ENCODE measurements at places on chromosomes 12 and 14.
A peak's percentile ranks its signal among the peaks of the same experiment; 100 is the strongest.

- no peak for DNase-seq
These were observed 394 bp upstream of the AMIGO2 start for GRCh38 chr12:47079981-47080724.

DNA sequence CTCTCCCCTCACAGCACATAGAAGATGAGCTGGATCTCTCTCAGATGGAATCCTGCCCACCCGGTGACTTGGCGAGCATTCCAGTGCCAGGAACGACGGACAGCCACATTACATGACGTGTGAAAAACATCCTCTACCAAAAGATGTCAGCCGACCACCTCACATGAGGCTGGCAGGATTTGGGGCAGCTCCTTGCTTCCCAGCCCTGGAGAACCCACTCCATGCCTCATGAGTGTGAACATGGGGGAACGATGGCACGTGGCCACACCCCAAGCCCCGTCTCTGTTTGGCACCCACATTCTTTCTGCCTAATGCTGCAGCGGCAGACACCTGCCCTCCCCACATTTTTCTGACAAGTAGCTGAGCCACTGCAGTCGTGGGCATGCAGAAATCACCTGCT is 202.5 kb downstream of the CALM1 start:
- DNase-seq = no peak

GRCh38 chr12:49451468-49452259 is 84.4 kb downstream of the SPATS2 start:
- DNase-seq = no peak

DNA sequence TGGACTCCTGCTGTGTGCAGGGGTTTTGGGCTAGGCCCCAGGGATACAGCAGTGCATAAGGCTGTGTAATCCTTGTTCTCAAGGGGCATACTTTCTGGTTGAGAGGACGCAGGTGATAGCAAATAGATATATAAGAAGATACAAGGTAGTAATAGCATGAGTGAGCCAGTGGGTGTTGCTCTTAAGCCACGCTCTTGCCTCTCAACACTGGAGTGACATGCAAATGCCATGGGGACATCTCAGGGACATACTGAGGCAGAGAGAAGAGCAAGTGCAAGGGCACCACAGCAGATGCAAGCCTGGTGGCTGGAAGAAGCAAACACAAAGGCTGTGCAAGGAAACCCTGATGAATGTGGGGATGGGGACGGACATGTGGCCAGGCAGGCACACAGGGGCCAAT is 223.3 kb downstream of the CHST11 start:
- no peak for DNase-seq

GRCh38 chr12:58966939-58967338 is 46.6 kb upstream of the LRIG3 start:
- no peak for DNase-seq

DNA sequence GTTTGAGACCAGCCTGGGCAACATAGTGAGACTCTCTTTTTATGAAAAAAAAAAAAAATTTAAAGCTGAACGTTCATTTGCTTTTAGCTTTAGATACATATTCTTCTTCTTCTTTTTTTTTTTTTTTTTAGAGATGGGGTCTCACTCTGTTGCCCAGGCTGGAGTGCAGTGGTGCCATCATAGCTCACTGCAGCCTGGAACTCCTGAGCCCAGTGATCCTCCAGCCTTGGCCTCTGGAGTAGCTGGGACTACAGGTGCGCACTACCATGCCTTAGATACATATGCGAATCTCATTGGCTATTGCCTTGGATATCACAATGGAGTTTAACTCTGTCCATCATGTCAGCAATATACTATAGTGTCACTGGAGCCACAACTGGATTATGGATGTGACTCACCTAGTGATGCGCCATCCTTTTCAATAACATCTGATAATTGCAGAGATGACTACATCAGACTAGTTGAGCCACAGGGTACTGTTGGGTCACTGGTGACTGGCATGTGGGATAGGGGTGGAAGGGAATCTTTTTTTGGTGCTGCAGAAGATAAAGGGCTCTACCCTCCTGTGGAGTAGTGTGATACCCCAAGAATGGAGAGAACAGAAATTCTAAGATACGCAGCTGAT is 2.7 kb upstream of the ADIPOR2 start:
- DNase-seq = no peak

DNA sequence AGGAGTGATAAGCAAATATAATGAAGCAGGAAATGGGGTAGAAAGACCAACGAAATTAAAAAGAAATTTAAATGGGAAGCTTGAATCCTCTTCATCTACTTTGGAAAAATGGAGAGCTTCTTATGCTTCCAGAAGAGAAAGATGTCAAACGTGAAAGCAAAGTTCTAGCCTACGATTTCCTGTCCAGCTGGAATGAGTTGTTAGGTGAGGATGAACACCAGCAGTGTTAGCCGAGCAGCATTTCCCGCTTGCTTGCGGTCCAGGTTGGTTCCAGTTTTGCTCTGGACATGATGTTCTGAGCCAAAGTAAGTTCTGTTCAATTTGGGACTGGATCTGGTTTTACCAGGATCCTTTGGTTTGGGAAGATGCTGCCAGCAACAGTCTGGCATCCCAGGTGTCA is 78.9 kb downstream of the DACT1 start:
- DNase-seq = no peak

- no peak for DNase-seq
These were observed 41.9 kb downstream of the RAD52 start for GRCh38 chr12:907413-908185.

- DNase-seq = no peak
These were observed 716.4 kb downstream of the FSCB start for GRCh38 chr14:43790681-43791080.

DNA sequence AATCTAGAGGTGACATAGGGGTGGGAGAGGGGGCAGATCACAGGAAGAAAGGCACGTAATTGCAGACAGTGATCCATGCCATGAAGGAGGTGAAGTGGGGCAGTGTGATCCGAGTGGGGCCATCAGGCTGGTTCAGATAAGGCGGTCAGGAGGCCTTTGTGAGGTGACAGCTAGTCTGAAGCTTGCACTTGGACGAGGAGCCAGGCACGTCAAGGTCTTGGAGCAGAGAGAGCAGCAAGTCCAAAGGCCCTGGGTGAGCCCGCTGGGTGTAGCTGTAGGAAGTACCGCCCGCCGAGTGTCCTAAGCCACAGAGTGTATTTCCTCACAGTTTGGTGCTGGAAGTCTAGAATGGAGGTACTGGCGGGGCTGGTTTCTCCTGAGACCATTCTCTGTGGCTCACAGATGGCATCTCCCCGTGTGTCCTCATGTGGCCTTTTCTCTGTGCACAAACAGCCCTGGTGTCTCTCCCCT is 23.6 kb downstream of the RHOF start:
- no peak for DNase-seq

GRCh38 chr12:60174476-60174875 is 578.6 kb downstream of the SLC16A7 start:
- no peak for DNase-seq

GRCh38 chr12:105109465-105110212 is 2.1 kb downstream of the WASHC4 start:
- no peak for DNase-seq

- no peak for DNase-seq
These were observed 72.5 kb downstream of the ITPK1 start for GRCh38 chr14:93042968-93043940.

- DNase-seq = no peak
These were observed 30.9 kb upstream of the IRF2BPL start for GRCh38 chr14:77059276-77059915.

DNA sequence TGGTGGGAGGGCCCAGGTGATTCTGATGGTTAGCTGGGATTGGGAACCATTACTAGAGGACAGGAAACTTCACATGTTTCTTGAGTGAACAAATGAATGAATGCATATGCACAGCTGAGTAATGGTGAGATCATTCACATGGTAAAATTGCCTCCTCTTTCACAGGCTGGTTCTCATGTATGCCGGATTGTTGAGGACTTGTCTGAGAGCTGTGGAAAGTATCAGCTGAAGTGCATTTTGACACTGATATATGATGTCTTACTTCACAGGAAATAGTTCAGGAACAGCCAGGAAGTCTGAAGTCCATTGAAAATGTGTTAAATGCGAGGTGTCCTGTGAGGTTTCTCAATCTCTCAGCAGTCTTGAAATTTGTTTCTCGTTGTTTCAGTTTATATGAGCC is 77.6 kb upstream of the DACT1 start:
- DNase-seq = no peak

GRCh38 chr12:71755146-71755892 is 656 bp downstream of the RAB21 start:
- peak; percentile 28 for DNase-seq

- no peak for DNase-seq
These were observed 98.3 kb downstream of the RTN1 start for GRCh38 chr14:59772233-59772632.

DNA sequence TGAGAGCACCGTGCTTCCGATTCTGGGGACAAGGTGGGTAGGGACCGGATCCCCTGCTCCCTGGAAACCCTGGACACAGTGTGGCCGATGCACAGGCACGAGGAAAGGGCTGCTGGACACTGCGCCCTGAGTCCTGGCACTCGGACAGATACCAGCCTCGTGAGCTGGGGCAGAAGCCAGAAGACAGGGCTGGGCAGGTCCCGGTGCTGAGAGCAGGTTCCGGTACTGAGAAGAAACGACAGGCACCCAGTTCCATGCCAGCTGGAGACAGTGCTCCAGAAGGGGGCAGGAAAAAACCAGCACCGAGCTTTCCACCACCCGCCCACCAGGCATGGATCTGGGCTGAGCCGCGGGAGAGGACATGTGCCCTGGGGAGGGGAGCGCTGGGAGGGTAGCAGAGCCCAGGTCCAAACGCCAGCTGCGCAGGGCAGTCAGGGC is 6.5 kb downstream of the XRCC3 start:
- no peak for DNase-seq

DNA sequence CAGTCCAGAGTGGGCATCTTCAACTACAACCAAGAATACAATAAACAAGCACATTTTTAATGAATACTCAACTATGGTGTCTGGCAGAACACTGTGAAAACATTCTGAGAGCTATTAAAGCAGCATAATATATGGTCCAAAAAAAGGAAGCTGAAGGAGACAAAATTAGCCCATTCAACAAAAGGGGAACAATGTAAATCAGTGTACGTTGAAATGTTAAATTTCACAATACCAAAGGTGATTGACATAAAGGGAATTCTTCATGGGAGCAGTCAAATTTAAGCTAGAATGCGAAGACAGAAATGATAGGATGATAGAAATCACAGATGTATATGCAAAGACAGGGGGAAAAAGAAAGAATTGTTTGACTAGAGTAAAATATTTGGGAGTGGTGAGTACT is 41.3 kb upstream of the SYCP3 start:
- DNase-seq = no peak

DNA sequence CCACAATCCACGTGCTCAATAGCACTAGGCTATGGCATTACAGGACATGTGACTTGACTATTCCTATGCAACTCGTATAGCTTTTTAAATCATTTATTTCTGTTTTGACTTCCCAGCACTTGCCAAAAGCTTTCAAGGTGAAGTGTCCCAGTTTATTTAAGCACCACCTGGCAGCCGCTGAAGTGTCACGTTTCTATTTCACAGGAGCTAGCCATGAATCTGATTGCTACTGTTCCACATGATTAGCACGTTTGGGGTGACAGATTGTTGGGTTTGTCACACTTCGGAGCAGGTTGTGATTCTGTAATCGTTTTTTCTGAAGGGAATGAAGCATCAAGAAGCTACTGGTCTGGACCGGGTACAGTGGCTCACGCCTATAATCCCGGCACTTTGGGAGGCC is 39.9 kb upstream of the BICDL1 start:
- no peak for DNase-seq

GRCh38 chr14:72824051-72824450 is 69.8 kb downstream of the DPF3 start:
- no peak for DNase-seq

GRCh38 chr12:66417217-66417616 is 114.9 kb downstream of the HELB start:
- DNase-seq = no peak

DNA sequence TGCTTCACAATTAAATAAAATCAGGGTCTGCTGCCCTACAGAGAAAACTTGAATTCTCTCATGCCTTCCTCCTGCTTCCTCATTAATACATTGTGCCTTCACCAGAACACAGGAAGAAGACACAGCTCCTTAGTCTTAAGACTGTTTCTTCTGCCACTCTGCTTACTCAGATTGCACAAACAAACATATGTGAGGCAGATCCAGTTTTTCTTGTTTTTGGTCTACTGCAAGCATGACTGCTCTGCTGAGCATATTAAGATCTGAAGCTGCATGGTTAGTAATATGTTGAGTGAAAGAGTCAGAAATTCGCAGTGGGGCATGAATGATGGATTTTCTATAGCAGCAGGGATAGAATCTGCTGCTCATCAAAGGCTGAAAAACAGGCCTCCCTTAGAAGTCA is 321.1 kb upstream of the STXBP6 start:
- DNase-seq = no peak

- DNase-seq = no peak
These were observed 15.5 kb downstream of the AEBP2 start for GRCh38 chr12:19454837-19455236.

- no peak for DNase-seq
These were observed 36.8 kb upstream of the E2F7 start for GRCh38 chr12:77102123-77102522.

- DNase-seq = no peak
These were observed 47.1 kb upstream of the KICS2 start for GRCh38 chr12:64269161-64269560.

GRCh38 chr12:40207551-40207950 is 17.2 kb upstream of the LRRK2 start:
- no peak for DNase-seq

- DNase-seq = no peak
These were observed 6.3 kb downstream of the FLRT2 start for GRCh38 chr14:85535991-85536832.

DNA sequence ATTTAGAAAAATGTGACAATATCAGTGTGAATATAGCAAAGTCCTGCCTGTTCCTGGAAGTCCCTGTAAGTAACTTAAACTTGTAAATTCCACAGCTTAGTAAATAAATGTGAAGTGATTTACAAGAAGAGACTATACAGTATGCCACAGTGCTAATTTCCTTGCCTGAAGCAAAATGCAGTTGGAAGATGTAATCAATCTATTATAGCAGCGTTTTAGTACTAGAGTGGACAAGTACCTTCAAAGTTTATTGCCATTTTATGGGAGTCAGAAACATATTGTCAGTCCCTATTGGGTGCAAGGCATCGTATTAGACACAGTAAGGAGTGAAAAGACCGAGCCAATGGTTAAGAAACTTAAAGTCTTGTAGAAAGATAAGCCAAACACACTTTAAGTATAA is 94.1 kb downstream of the TRHDE start:
- DNase-seq = no peak

GRCh38 chr12:97168804-97169203 is 261.7 kb downstream of the NEDD1 start:
- no peak for DNase-seq

Measured in stimulated activated CD8-positive, alpha-beta memory T cell treated with anti-CD3 and anti-CD28 coated beads, Interleukin-7, amount 100 ng/mL, for 1 hour (primary cell).